AG20443 (cell line): ENCODE measurements at places on chromosomes 4 and X.

DNA sequence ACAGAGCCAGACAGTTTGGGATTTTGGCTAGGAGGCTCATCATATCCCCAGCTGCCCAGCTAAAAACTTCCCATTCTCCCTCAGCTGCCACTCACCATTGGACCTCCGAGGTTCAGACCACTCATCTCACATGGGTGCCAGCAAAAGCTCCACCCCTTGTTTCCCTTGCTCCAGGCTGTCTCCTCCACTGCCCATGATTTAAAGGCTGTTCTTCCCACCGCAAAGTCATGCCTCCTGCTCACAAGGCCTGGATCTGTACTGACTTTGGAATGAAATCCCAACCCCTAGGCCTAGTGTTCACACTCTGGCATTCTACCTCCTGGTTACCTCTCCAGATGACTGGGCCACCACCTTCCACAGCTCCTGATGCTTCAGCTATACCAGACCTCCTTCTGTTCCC is 142.2 kb upstream of the EOLA2 start:
- DNase-seq = no peak

- peak; percentile 12 for DNase-seq
Observed at GRCh38 chr4:152348670-152349069, 187.2 kb downstream of the FBXW7 start.

GRCh38 chrX:109327251-109327650 is 154.6 kb downstream of the GUCY2F start:
- DNase-seq = no peak

GRCh38 chr4:63524764-63525163 is 884.5 kb downstream of the TECRL start:
- no peak for DNase-seq

- no peak for DNase-seq
Observed at GRCh38 chrX:136689436-136689835, 41.5 kb downstream of the CD40LG start.

GRCh38 chr4:18722748-18723191 is 701.2 kb upstream of the LCORL start:
- no peak for DNase-seq
